NCI-H345 (cell line): ENCODE measurements at places on chromosomes 16 and 17.
A peak's percentile ranks its signal among the peaks of the same experiment; 100 is the strongest.

- DNase-seq, result no peak
Observed at GRCh38 chr16:85459529-85460251, 153.4 kb upstream of the GSE1 start.

DNA sequence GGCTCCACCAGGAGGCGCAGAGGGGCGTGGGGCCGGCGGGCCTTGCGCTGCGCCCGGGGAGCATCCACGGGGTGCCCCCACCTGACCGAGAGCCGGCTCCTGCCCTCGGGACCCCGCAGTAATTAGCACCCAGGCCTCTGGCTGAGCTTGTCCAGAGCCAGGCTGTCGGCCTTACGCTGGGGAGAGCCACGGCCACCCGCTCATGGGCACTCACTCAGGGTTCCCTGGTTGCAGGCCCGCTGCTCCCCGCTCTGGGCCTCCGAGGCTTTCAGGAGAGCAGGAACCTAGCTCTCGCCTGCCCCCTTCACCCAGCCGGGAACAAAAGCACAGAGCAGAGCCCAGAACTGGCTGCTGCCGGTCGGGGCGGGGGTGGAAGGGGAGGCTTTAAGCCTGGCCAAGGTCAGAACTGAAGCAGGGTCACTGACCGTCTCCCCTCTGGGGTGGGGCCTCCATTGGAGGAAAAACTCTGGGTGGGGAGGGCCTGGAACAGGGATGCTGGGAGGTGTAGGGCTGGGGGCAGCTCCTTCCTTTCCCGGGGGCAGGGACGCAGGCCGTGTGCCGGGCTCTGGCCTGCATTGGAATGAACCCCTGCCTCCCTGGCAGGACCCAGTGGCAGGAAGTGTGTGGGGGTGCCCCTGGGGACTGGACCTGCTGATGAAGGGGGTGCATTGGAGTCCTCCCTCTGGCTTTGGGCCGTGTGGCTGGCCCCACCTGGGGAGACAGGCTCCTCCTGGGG, 12.3 kb downstream of the GLIS2 start:
- no peak for DNase-seq

DNA sequence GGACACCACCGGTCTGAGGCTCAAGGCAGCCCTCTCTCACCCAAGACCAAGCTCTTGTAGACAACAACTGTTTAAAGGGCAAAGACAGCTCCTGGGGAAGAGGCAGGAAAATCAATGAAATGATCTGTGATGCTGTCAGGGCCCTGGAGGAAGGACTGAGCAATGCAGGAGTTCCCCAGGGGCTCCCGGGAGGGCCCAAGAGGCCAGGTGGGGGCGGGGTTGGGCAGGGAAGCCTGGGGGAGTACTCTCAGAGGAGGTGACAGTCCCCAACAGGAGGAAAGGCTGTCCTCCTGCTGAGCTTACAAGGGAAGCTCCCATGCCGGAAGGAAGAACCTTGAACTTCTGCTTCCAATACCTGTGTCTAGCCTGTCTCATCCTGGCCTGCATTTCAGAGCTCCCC, 8.3 kb upstream of the NOS2 start:
- DNase-seq, result no peak

- DNase-seq, result peak; percentile 70
Observed at GRCh38 chr17:74957935-74958740, 14.4 kb downstream of the HID1 start.

- no peak for DNase-seq
Observed at GRCh38 chr17:21228845-21229244, 14.9 kb upstream of the TMEM11 start.

DNA sequence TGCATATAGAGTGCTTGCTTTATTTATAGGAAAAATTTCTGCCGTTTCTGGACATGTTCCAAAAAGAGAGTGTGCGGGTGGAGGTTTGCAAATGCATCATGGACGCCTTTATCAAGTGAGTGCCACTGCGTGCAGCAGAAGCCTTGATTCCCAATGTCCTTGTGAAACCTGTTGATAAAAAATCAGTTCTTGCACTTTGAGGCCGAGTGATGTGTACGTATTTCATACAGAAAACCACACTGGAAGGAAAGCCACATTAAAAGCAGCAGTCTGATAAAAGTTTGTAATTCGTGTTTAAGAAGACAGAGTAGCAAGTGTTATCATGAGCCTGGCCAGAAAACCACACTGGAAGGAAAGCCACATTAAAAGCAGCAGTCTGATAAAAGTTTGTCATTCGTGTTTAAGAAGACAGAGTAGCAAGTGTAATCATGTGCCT, 78.0 kb downstream of the KNOP1 start:
- no peak for DNase-seq

GRCh38 chr17:57516290-57517230, 228.5 kb downstream of the CCDC182 start:
- no peak for DNase-seq

GRCh38 chr16:84950906-84951305, 60.4 kb downstream of the ZDHHC7 start:
- DNase-seq, result no peak

DNA sequence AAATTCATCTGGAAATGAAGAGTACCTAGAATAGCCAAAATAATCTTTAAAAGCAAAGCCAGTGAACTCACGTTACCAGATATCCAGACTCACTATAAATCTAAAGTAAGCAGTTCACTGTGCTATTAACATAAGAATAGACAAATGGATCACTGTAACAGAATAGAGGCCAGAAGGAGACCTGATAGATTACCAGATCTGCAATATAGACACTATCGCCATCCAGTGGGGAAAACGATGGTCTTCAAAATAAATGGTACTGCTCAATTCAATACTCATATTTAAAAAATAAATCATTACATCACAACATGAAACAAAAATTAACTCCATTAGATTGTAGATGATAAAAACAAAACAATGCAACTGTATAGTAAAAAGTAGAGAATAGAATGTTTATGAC, 158.6 kb upstream of the CDH8 start:
- DNase-seq, result no peak

DNA sequence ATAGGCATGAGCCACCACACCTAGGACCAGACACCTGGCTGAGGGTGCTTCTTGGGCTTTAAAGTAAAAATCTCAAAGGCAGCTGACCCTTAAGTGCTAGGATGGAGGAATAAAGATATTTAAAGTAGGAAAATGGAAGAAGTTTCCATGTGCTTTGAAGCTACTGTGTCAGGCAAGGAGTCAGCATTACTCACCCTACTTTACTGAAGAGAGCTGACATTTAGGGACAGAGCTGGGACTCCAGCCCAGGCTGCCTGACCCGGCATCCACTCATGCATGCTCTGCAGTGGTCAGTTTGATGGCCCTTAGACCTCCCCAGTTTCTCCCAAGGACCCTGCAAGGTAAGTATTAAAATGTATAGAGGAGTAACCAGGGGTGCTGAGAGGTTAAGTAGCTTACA, 124.7 kb upstream of the PLCG2 start:
- no peak for DNase-seq
